ENCODE measurements at places on chromosomes 7 and 10. TPM values are rescaled to one million over a fixed set of nuclear protein-coding genes. Genes with fewer than 3 reads are reported as not detected.

The CADPS2 gene
- total RNA-seq: 0.16 TPM

The GGCT gene
- total RNA-seq: 67.5 TPM

The TMEM270 gene
- total RNA-seq: not detected

The CLDN4 gene
- total RNA-seq: 0.24 TPM

The GLI3 gene
- 0.24 TPM for total RNA-seq
